ENCODE measurements at places on chromosomes 4 and X. TPM values are rescaled to one million over a fixed set of nuclear protein-coding genes. Genes with fewer than 3 reads are reported as not detected.

DNA sequence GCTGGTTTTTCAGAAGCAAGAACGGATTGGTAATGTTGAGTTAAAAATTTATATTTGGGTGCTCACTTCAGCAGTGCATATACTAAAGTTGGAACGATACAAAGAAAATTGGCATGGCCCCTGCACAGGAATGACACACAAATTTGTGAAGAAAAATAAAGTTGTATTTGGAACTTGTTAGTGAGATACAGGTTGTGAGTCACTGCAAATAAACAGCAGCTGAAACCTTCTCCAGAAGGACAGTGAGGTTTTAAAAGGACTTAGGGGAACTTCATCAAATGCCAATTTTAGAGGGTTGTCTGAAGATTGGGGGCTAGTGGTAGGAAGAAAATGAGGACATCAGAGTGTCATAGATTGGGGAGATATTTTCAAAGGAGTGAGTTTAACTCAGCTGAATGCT, 79.7 kb upstream of the ELOVL6 start:
- no peak overlapping the region for H3K27ac ChIP-seq
- H3K4me1 ChIP-seq = no peaks in the 10 kb centered on the region
- no peaks in the 10 kb centered on the region for H3K36me3 ChIP-seq
- no peak overlapping the region for H3K4me3 ChIP-seq
- DNase-seq = no peak

DNA sequence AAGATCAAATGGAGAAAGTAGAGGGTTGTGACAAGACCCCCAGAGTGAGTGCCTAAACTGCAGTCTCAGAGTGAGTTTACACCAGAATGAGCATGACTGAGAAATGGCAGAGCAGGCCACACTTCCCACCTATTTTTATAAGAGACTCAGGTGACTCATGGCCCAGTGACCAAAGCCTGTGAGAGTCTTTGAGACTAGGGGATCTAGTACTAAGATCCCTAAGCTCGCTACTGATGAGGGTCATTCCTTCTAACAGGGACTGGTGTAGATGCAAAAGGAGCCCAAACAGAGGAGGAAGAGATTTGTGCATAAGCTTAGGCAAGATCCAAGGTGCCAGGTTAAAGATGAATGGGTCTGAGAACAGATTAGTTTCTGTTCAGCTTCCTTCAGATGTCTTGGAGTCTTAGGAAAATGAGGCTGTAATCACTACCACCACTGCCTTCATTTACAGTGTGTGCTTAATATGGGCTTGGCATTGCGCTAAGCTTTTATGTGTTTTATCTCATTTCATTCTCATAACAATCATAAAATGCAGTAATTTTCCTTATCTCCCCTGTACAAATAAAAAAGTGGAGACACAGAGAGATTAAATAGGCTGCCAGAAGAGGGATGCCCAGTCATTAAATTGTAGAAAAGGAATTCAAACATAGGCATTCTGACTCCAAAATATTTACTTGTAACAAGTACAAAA, 62.8 kb downstream of the RWDD4 start:
- H3K4me1 ChIP-seq = peaks cover 2% of the 10 kb centered on the region
- H3K27ac ChIP-seq = no peak overlapping the region
- no peak overlapping the region for H3K4me3 ChIP-seq
- H3K36me3 ChIP-seq = no peaks in the 10 kb centered on the region

- H3K4me1 ChIP-seq = no peaks in the 10 kb centered on the region
- no peak overlapping the region for H3K27ac ChIP-seq
- no peak overlapping the region for H3K4me3 ChIP-seq
- peaks cover 2% of the 10 kb centered on the region for H3K27me3 ChIP-seq
- no peaks in the 10 kb centered on the region for H3K36me3 ChIP-seq
These were observed 8.7 kb downstream of the RHOH start for GRCh38 chr4:40205259-40206198.

DNA sequence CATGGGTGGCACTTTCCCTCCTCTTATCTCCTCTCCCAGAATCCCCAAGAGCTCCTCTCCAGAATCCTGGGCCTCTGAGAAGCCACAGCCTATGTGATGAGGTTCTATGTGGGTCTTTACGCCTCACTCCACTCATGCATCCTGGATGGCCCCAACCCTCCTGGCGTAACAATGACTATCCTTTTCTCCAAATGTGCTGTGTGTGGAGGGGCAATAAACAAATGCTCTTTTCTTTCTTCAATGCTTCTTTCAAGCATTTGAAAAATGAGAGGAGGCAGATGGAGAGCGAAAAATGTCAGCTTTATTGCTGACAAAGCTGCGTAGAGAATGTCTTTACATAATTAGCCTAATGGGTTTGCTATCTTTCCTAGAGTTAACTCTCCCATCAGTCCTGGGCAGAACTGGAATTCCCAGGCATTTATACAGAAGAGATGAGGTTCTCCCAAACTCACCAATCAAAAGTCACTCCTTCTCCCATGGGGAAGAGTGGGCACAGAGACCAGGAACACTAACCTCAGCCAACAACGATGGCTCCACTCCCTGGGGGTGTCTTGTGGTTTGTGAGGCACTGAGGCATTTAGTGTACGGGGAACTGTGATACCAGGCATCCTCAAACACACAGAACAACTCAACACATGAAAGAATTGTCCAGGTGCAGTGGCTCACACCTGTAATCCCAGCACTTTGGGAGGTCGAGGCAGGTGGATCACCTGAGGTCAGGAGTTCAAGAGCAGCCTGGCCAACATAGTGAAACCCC, 118.9 kb upstream of the SLC34A2 start:
- no peak overlapping the region for H3K27ac ChIP-seq
- no peak overlapping the region for H3K4me3 ChIP-seq
- no peaks in the 10 kb centered on the region for H3K27me3 ChIP-seq
- DNase-seq = no peak
- H3K36me3 ChIP-seq = no peaks in the 10 kb centered on the region

DNA sequence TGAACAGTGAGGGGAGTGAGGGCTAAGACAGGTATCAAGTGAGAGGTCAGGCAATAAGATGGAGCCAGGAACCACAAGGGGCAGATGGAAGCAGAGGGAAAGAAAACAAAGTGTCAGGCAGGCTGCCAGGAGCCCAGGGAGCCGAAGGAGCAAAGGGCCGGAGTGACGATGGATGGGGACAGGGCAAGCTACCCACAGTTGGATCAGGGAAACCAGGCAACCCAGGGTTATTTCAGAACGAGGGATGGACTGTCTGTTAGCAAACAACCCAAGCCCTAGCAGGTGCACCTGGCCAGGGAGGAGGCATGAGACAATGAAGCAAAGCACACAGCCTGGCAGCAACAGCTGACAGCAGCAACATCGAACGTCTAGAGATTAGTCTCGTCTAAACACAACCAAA, 39.2 kb downstream of the SEL1L3 start:
- DNase-seq = no peak
- H3K4me1 ChIP-seq = peaks cover 3% of the 10 kb centered on the region
- H3K4me3 ChIP-seq = no peak overlapping the region

- no peaks in the 10 kb centered on the region for H3K27me3 ChIP-seq
- H3K27ac ChIP-seq = no peak overlapping the region
- no peaks in the 10 kb centered on the region for H3K4me1 ChIP-seq
- no peak overlapping the region for H3K4me3 ChIP-seq
- no peaks in the 10 kb centered on the region for H3K36me3 ChIP-seq
These were observed 39.5 kb downstream of the LEF1 start for GRCh38 chr4:108129196-108129595.

- no peaks in the 10 kb centered on the region for H3K4me1 ChIP-seq
- no peak overlapping the region for H3K27ac ChIP-seq
- no peaks in the 10 kb centered on the region for H3K36me3 ChIP-seq
- DNase-seq = peak; percentile 4
These were observed 538.5 kb downstream of the BCOR start for GRCh38 chrX:39559229-39559628.

GRCh38 chr4:65393078-65393477, 277.2 kb downstream of the EPHA5 start:
- H3K36me3 ChIP-seq = no peaks in the 10 kb centered on the region
- no peak overlapping the region for H3K4me3 ChIP-seq

- H3K27me3 ChIP-seq = no peaks in the 10 kb centered on the region
- H3K36me3 ChIP-seq = no peaks in the 10 kb centered on the region
- H3K4me1 ChIP-seq = no peaks in the 10 kb centered on the region
These were observed 394.5 kb downstream of the RAB28 start for GRCh38 chr4:13089659-13089998.

DNA sequence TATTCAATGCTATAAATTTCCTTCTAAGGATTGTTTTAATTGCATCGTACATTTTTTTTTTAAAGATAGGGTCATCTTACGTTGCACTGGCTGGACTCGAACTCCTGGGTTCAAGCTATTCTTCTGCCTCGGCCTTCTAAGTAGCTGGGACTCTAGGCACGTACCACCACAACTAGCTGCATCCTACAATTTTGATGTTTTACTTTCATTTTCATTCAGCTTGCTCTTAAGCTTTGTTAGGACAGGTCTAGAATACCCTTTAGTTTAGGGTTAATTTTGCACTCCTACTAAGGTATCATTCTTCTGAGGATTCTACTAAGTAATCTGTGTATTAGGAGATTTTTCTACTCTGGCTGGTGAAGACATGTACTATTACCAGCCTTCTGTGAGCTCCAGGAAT, 50.2 kb upstream of the C1GALT1C1 start:
- H3K4me1 ChIP-seq = no peaks in the 10 kb centered on the region
- H3K27me3 ChIP-seq = no peaks in the 10 kb centered on the region
- no peak for DNase-seq
- no peaks in the 10 kb centered on the region for H3K36me3 ChIP-seq
- no peak overlapping the region for H3K4me3 ChIP-seq

GRCh38 chr4:120010646-120011045, 56.0 kb downstream of the MAD2L1 start:
- H3K36me3 ChIP-seq = no peaks in the 10 kb centered on the region
- no peak for DNase-seq
- no peak overlapping the region for H3K4me3 ChIP-seq
- H3K27ac ChIP-seq = no peak overlapping the region
- no peaks in the 10 kb centered on the region for H3K27me3 ChIP-seq

- DNase-seq = no peak
- no peaks in the 10 kb centered on the region for H3K27me3 ChIP-seq
- H3K4me3 ChIP-seq = no peak overlapping the region
- no peaks in the 10 kb centered on the region for H3K36me3 ChIP-seq
These were observed 38.7 kb upstream of the GRID2 start for GRCh38 chr4:92265021-92265420.

GRCh38 chr4:55181010-55182005, 55.9 kb upstream of the KDR start:
- DNase-seq = peak; percentile 42
- no peak overlapping the region for H3K27ac ChIP-seq
- no peaks in the 10 kb centered on the region for H3K36me3 ChIP-seq
- H3K27me3 ChIP-seq = no peaks in the 10 kb centered on the region

GRCh38 chr4:144501231-144501780, 144.7 kb upstream of the HHIP start:
- H3K4me1 ChIP-seq = no peaks in the 10 kb centered on the region
- no peak overlapping the region for H3K4me3 ChIP-seq
- DNase-seq = no peak
- no peak overlapping the region for H3K27ac ChIP-seq

GRCh38 chr4:152132776-152133175, 372.0 kb upstream of the GATB start:
- no peak overlapping the region for H3K27ac ChIP-seq
- no peaks in the 10 kb centered on the region for H3K4me1 ChIP-seq
- DNase-seq = no peak
- peaks cover 10% of the 10 kb centered on the region for H3K27me3 ChIP-seq
- H3K4me3 ChIP-seq = no peak overlapping the region

GRCh38 chrX:122115604-122116003, 1068.2 kb downstream of the GLUD2 start:
- H3K4me1 ChIP-seq = no peaks in the 10 kb centered on the region
- H3K4me3 ChIP-seq = no peak overlapping the region
- H3K36me3 ChIP-seq = no peaks in the 10 kb centered on the region
- DNase-seq = no peak
- no peaks in the 10 kb centered on the region for H3K27me3 ChIP-seq
- no peak overlapping the region for H3K27ac ChIP-seq

- no peaks in the 10 kb centered on the region for H3K27me3 ChIP-seq
- H3K4me3 ChIP-seq = no peak overlapping the region
- no peak for DNase-seq
- H3K4me1 ChIP-seq = no peaks in the 10 kb centered on the region
These were observed 41.4 kb upstream of the GRID2 start for GRCh38 chr4:92262371-92262770.

GRCh38 chrX:78129714-78130113, 9.7 kb downstream of the TAF9B start:
- H3K27ac ChIP-seq = no peak overlapping the region
- H3K4me3 ChIP-seq = no peak overlapping the region
- no peaks in the 10 kb centered on the region for H3K4me1 ChIP-seq
- H3K27me3 ChIP-seq = no peaks in the 10 kb centered on the region
- peaks cover 15% of the 10 kb centered on the region for H3K36me3 ChIP-seq

- peaks cover 3% of the 10 kb centered on the region for H3K4me1 ChIP-seq
- DNase-seq = no peak
- no peaks in the 10 kb centered on the region for H3K27me3 ChIP-seq
- H3K4me3 ChIP-seq = no peak overlapping the region
These were observed 46.2 kb downstream of the FAM9B start for GRCh38 chrX:8987672-8988250.

DNA sequence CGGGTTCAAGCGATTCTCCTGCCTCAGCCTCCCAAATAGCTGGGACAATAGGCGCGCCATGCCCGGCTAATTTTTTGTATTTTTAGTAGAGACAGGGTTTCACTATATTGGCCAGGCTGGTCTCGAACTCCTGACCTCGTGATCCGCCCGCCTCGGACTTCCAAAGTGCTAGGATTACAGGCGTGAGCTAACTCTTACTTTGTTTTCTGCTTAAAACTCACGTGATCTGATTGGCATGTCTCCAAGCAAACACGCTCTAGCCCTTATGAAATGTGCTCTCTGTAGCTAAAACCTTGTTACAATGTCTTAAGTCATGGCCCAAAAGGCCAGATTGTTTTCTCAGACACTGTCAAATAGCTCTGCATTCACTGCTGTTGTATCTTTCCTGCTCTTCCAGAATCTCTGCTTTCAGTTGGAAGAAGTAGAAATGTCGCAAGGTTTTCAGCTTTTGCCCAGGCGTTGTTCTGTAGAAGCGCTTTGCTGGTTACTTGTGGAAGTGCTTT, 39.7 kb upstream of the OGT start:
- no peaks in the 10 kb centered on the region for H3K36me3 ChIP-seq
- no peaks in the 10 kb centered on the region for H3K4me1 ChIP-seq
- no peak for DNase-seq
- H3K27ac ChIP-seq = no peak overlapping the region
- H3K4me3 ChIP-seq = no peak overlapping the region

GRCh38 chrX:48468247-48468671, 1.8 kb downstream of the SLC38A5 start:
- peaks cover 12% of the 10 kb centered on the region for H3K4me1 ChIP-seq
- H3K4me3 ChIP-seq = peak overlapping the region; percentile 30
- H3K27me3 ChIP-seq = peaks cover 4% of the 10 kb centered on the region
- no peak for DNase-seq
- no peak overlapping the region for H3K27ac ChIP-seq
- H3K36me3 ChIP-seq = no peaks in the 10 kb centered on the region

The TEC gene
- total RNA-seq = 1.1 TPM

The USP17L15 gene
- total RNA-seq = not detected

The CT55 gene
- not detected for total RNA-seq

The SLC25A4 gene
- 21.9 TPM for total RNA-seq

The SPRY1 gene
- 1.9 TPM for total RNA-seq

The ERCC6L gene
- total RNA-seq = 5.4 TPM

The NEUROG2 gene
- not detected for total RNA-seq

The SHROOM4 gene
- 2.2 TPM for total RNA-seq

The HSFX2 gene
- total RNA-seq = not detected

Measured in IMR-90 (cell line).